Osteoblast (primary cell): ENCODE measurements at places on chromosomes 7 and 10.

GRCh38 chr10:98374217-98374985 lies 40.6 kb downstream of the PYROXD2 start:
- DNase-seq: peak; percentile 95

DNA sequence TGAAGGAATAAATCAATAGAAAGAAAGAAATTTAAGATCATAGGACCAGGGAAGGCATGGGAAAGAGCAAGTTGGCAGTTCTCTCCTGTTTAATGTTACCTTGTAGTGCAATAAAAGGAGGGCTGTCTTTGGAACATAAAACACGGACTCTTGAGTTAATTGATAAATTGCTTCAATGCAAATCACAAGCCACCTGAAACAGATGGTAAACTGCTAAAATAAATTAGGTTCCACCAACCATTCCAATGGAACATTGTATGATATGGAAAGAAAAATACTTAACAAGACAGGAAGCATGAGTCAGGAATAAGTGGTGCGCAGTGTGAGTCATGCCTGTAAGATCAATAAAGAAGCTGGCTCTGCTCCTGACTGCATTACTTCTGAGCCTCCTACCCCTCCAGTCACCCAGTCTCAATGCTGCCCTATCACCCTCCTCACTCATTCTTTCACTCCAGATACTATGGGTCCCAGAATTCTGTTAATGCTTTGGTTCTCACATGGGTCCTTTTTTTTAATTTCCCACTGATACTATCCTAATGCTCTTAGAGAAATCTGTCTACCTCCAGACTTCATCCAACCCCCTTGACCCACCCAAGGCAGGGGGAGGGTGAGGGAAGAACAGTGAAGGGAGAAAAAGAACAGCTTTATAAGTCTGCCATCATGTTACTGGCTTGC lies 78.9 kb downstream of the LRRC17 start:
- DNase-seq: peak; percentile 88

DNA sequence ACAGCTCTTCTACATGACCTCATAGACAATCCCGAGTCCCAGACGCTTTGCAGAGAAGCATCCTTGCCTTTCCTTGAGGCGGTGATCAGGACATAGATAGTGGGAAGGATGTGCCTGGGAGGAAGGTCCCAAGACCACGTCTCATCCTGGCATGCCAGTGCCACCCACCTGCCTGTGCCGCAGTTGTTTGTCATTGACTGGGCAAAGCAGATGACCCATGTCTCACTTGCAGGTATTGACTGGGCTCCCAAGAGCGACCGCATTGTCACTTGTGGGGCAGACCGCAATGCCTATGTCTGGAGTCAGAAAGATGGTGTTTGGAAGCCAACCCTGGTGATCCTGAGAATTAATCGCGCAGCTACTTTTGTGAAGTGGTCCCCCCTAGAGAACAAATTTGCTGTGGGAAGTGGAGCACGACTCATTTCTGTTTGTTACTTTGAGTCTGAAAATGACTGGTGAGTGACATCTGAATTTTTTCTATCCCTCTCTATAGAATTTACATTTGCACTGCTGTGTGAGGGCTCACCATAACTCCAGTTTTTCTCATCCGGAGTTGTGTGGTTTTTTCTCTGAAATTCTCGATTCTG lies 18.5 kb downstream of the ARPC1A start:
- DNase-seq: no peak

- DNase-seq: no peak
These were observed 2.5 kb downstream of the TMEM178B start for GRCh38 chr7:141076377-141076776.

GRCh38 chr7:101368422-101369165 lies 5.9 kb downstream of the COL26A1 start:
- peak; percentile 63 for DNase-seq

GRCh38 chr7:17638727-17639126 lies 301.6 kb downstream of the SNX13 start:
- no peak for DNase-seq

DNA sequence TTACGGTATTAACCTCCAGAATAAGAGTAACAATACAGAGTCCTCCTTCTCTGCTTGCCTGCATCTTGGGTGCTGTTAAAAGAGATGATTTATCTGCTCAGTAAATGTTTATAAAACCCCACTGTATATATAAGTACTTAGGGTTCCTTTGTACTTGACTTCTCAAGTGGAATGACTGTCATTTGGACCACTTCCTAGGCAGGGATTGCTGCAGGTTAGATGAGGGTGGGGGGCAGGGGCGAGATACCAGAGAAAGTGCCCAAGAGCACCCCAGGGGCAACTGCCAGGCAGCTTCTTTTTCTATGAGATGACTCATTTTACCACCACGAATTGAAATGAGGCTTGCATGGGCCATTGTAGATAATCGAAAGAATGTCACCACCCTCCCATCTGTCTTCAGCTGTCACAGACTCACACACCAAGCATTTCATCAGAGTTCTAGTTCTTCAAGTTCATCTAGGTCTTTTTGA lies 421.9 kb upstream of the GALNT17 start:
- peak; percentile 65 for DNase-seq
